ENCODE measurements at places on chromosomes 5 and 9.

DNA sequence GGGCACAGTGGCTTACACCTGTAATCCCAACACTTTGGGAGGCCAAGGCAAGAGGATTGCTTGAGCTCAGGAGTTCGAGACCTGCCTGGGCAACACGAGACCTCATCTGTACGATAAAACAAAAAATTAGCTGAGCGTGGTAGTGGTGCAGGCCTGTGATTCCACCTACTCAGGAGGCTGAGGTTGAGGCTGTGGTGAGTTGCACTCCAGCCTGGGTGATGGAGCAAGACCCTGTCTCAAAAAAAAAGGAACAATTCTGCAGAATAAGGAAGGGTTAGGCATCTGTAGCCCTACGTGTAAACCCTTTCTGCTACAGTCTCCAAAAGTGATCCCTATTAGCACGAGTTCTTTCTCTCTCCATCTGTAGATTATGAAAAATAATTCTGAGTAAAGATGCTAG, 19.9 kb downstream of the CDC26 start:
- no peak for DNase-seq

- no peak for DNase-seq
These were observed 9.0 kb upstream of the AK1 start for GRCh38 chr9:127886401-127886972.

DNA sequence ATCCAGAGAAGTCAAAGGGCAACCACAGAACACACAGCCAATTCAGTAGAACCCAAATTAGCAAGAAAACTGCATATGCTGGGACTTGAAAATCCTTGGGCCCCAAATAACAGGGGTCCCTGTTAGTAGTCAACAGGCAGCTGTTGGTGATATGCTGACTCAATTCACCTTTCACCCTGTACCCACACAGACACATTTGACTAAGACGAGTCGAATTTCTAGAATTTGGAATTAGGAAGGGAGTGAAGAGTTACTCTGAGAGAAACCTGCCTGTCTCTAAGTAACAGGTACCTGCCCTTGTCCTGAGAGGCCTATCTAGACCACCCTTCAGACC, 821 bp upstream of the VCP start:
- DNase-seq: no peak

DNA sequence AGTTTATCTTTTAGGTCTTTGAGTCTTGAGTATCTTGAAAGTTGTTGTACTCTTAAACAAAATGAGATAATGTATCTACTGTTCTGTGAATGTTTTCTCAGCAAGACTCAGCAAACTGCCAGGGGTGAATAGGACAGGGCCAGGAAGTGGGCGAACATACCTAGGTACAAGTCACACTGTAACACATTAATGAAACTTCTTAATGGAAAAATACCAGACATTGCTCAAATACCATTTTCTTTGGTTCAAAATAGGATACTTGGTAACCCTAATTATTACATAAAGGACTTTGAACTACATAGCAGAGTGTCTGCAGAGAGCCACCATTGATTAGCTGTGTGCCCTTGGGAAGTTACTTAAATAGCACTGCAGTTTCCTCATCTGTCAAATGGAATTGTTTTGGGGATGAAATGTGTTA, 197.5 kb downstream of the ARHGEF28 start:
- peak; percentile 95 for DNase-seq

GRCh38 chr5:65390208-65390607, 91.5 kb downstream of the ADAMTS6 start:
- no peak for DNase-seq

Measured in kidney tubule cell (primary cell).